Effector memory CD8-positive, alpha-beta T cell (primary cell): ENCODE measurements at places on chromosomes 7 and 10.

DNA sequence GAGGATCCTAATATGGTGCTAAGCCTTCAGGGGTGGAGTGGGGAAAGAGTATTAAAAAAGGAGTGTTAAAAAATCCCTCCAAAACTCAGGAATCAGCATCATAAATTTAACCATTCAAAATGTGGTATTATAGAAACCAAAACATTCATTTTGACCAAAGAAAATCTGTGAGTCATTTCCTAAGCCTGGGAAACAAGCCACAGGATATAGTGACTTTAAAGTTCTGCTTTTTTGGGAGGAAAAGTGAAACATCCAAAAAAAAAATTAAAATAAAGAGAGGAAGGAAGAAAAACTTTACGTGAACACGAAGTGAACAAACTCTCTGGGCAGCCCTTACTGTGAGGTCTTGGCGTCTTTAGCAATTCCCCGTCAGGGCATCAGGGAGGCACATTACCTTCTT is 74.0 kb upstream of the GSDME start:
- no peak for DNase-seq

DNA sequence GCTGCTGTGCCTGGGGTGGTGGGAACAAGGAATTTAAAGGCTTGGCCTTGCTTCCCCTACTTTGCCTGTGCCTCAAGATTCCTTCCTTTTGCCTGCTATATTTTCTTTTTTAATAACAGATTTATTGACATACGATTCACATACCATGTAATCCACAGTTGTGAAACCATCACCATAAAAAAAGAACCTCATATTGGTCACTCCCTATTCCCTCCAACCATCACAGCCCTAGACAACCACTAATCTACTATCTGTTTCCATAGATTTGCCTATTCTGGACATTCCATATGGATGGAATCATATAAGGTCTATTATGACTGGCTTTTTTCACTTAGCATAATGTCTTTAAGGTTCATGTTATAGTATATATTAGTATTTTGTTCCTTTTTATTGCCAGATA is 59.3 kb upstream of the TRIM8 start:
- DNase-seq: no peak

GRCh38 chr10:28677888-28678686 is 766 bp downstream of the BAMBI start:
- DNase-seq: no peak

- no peak for DNase-seq
Measured at GRCh38 chr7:140684066-140684950, 11.6 kb downstream of the ADCK2 start.

DNA sequence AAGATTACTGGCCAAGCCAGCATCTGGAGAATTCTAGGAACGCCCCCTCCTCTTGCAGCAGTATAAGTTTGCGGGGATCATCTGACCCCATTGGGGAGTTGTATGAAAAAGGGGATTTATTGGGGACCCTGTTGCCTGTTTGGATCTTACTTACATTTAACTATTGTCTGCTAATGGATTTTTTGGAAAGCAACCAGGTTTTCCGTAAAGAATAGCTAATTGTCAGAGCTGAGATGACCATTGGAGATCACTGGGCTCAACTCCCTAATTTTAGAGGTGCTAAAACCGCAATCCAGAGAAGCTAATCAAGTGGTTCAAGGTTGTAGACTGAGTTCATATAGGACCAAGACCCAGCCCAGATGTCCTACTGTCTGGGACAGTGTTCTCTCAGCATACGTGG is 38.8 kb downstream of the HTRA1 start:
- no peak for DNase-seq

- DNase-seq: no peak
Measured at GRCh38 chr10:35413985-35414861, 77.9 kb downstream of the CCNY start.

DNA sequence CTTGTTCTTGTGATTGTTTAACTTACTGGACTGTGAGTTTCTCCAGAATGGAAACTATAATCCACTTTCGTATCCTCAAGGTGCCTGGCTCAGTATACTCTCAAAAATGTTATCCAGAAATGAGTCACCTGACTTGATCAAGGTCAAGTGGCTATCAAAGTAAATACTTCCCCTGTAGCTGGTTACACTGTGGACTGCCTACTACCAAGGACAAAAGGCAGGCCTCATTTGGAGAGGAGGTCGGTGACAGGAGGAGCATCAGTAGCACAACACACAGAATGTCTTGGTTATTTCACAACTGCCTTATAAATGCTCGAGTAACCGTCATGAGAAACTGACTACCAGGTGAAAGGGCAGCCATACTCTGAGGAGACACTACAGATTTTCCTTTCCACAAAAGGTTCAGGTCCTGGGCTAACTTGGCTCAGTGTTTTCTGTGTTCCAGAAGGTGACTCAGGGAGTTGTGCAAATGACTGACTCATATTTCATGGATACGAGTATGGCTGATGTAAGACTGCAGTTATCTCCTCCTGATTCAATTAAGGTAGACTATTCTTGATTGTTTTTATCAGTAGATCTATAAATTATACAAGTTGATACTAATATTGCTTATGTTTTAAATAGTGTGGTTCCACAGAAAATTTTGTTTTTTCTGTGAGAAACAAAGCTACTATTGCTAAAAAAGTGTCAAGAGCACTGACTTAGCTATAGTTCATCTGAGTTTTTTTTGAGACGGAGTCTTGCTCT is 4.2 kb upstream of the CCNY start:
- DNase-seq: no peak

- no peak for DNase-seq
Measured at GRCh38 chr10:58661336-58661735, 148.7 kb downstream of the BICC1 start.

DNA sequence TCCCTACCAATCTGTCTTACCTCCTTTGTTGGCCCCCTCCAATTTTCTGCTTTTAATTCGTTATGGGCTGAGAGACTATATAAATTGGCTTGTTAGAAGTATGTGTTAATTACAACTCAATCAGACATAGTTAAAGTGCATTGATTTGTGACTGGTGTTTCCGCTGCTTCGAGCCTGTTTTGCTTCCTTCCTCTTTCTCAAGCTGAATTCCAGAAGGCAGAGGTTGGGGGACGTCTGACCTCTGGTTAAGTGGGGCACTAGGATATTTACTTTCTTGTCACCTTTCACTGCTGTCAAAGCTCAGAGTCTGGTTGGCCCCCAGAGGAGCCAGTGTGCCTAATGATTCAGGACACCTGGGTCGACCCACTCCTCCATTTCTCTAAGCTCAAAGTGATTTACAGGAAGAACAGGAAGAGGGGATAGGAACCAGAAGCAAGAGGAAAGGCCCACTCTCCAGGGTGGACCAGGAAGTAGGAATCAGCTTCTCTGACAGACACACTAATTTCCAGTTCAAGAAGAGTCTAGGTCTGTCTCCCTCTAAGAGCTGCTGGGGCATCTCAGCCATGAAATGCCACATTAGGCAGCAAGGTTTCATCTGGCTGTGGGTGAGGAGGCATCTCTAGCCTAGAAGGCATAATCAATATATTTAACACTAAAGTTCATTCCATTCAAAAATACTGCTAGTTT is 397.2 kb upstream of the NPVF start:
- DNase-seq: no peak

GRCh38 chr7:43692582-43693373 is 36.5 kb downstream of the COA1 start:
- DNase-seq: no peak

DNA sequence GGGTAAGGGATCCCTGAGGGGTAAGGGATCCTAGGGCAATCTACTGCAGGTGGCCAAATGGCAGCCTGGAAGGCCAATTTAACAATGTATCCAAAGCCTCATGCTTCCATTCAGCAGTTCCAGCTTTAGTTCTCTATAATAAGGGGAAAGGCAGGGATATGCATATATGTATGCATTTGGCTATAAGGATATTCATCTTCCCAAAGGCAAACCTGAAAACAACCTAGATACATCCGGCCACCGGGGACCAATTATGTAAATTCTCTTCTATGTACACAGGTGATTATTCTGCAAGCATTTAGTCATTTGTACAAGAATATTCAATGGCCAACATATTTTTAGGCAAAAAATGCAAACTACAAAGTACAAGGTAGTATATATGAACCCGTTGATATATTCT is 26.7 kb downstream of the PSAP start:
- DNase-seq: no peak

GRCh38 chr10:28676968-28677887 is at the start of gene BAMBI:
Gene BAMBI (plus strand): TSS chr10:28677521. CDS start chr10:28677898, 377 bp downstream.
- DNase-seq: peak; percentile 87

- no peak for DNase-seq
Measured at GRCh38 chr7:126303926-126304325, 948.8 kb downstream of the GRM8 start.

DNA sequence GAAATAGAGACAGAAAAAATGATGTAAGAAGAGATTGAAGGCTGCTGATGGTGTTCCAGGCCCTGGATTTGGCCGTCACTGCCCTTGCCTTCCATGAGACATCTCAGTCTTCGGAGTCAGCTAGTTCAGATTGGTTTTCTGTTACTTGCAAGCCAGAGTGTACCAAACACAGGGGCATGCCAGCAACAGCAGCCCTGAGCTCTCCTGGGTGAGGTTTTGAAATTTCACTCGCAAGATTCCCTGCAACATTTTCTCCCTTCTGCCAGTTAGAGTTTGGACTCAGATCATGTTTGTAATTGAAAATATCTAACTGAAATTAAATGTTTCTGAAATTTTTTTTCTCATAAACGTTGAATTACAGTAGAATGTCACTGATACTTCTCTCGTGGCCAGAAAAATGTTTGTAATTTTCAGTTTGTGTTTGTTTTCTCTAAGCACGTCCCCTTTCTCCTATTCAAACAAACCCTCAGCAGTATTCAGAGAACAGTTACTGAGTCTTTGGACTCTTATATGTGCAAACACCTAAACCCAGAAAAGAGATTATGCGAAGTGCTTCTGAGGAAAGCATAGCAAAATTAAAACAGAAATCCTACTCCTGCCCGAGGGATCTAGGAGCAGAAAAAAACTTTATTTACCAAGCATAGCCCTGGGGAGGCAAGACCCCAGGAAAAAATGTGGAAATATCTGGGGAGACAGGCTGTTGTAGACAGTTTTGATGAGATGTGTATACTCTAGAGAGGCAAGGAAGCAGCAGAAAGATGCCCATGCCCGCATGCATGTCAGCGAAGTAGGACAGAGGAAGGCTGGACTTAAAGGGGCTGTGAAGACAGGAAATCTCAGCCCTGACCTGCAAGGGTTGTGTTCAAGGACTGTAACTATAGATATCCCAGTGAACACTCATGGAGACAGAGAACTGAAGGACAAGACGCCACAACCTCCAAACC is 43.0 kb upstream of the NAMPT start:
- DNase-seq: no peak

DNA sequence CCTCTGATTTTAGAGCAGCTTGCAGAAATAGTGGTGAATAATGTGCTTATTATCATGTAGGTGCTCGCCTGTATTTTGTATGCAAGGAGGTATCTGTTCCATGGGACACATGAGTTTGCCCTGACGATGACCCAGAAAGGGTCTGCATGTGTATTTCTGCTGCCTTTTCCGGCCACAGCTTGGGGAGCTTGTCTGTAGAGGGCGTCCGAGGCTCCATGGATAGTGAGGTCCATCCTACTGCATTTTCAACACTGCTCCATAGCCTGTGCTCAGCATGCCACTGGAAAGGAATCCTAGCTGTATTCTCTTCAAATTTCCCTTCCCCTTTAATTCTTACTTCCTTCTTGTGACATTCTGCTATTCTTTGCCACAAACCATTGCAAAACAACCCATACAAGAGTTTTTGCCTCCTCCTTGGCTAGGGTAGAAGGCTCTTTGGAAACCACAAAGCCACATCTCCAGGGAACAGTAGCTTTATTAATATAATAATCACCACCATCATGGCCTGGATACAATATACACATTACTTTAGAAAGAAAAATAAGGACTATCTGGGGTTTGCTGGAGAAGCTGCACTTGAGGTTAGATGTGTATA is 127.7 kb downstream of the DYNC1I1 start:
- DNase-seq: no peak

DNA sequence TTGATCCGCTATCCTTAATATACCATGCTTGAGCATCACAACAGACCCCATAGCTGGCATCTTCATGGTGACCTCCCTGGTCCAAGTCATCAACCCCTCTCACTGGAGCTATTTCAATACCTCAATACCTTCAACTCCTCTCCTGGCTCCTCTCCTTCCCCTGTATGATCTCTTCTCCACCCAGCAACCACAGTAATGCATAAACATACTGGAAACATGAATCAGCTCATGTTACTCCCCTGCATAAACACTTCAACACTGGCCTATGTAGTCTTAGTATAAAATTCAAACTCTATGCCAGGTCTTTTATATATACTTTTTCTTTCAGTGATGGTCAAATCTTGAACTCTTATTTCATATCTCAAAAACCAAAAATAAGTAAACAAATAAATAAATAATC is 31.8 kb upstream of the TMEM273 start:
- DNase-seq: no peak

DNA sequence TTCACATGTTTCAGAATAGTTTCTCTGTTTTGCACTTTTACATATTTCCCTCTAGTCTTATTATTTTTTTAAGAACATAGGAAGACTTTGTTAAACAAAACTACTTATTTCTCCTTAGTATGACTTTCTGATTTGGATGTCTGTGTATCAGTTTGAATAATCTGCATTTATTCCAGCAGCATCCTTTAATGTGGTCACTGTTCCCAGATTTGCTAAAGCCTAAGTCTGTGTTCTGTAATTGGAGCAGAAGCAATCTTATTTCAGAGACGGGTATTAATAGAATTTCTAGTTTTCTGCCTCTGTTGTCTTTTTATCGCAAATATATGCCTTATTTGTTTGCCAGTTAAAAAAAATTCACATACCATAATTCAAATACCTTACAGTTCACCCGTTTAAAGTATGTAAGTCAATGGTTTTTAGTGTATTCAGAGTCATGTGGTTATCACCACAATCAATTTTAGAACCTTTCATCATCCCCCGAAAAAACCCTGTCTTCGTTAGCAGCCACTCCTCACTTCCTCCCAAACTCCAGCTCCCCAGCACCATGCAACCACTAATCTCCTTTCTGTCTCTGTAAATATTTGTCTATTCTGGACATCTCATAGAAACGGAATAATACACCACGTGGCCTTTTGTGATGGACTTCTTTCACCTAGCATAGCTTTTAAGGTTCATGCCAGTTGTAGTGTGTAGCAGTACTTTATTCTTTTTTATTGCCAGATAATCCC is 58.7 kb downstream of the INPP5F start:
- no peak for DNase-seq

DNA sequence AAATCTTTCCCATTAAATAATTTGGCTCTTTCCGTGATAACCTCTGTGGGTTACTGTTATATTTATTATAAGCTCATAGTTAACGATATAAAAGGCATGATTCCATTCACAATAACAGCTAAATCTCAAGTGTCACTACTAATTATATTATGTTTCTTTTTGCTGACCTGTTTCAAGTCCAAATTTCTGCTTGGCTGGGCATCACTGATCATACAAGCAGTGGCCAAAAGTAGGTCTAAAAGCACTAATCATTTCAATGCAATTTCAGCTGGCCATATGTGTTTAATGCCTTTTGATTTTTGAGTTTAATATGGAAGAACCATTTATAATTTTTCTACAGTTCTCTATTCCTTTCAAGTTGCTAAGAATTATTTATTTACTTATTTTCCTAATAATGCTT is 110.7 kb downstream of the SEMA3A start:
- no peak for DNase-seq
